ENCODE measurements at places on chromosomes 7 and 10.

- DNase-seq = no peak
These were observed 305.5 kb downstream of the ACTR3B start for GRCh38 chr7:153065051-153065450.

DNA sequence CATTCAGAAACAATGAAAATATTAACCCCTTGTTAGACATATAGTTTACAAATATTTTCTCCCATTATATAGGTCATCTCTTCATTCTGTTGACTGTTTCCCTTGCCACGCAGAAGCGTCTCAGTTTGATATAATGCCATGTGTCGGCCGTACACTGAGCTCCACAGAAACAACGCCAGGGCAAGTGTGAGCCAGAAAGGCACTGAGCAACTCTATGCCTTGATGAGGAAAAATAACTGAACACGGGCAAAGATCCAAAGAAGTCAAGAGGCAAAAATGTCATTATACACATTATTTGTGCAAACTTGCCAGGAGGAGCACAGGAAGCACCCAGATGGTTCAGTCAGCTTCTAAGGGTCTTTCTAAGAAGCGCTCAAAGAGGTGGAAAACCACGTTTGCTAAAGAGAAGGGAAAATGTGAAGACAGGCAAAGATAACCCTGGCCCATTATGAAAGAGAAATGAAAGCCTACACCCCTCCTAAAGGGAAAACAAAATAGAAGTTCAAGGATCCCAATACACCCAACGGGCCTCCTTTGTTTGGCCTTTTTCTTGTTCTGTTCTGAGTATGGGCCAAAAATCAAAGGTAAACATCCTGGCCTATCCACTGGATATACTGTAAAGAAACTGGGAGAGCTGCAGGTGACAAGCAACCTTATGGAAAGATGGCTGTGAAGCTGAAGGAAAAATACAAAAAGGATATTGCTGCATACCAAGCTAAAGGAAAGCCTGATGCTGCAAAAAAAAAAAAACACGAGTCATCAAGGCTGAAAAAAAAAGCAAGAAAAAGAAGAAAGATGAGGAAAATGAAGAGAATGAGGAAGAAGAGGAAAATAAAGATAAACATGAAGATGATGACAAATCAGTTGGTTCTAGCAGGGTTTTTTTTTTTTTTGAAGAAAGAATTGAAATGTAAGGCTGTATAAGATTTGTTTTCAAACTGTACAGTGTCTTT, 15.5 kb downstream of the ARHGAP12 start:
- no peak for DNase-seq

- DNase-seq = no peak
These were observed 58.9 kb downstream of the HIBADH start for GRCh38 chr7:27603813-27604212.

- DNase-seq = no peak
These were observed 192.8 kb downstream of the DNAJC1 start for GRCh38 chr10:21810582-21811244.

DNA sequence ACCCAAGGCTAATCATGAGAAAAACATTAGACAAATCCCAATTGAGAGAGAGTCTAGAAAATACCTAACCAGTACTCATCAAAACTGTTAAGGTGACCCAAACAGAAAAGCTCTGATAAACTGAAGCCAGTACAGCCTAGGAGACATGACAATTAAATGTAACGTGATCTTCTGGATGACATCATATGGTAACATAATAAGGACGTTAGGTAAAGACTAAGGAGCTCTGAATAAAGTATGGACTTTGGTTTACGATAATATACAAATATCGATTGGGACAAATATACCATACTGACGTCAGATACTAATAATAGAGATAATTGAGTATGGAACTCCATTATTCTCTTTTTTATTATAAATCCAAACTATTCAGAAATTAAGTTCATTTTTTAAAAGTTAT, 561.1 kb upstream of the STEAP1 start:
- DNase-seq = no peak

GRCh38 chr10:59870152-59870551, 36.2 kb downstream of the CCDC6 start:
- no peak for DNase-seq

DNA sequence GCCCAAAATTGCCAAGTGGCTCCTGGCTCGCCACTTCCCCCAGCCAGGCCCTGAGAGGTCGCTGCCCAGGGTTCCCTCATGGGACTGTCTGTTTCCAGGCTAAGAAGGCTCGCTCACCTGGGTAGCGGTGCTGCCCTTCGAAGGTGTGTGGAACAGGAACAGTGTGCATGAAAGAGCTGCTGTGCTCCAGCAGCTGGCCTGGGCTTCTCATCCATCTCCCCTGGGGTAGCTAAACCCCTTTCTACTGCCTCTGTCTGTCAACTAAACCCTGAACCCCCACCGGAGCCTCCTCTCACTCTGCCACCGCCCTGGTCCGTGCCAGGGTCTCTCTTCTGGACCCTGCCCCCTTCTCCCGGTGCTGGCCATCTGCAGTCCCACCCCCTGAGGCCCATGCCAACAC, 152.9 kb downstream of the EBF3 start:
- no peak for DNase-seq

DNA sequence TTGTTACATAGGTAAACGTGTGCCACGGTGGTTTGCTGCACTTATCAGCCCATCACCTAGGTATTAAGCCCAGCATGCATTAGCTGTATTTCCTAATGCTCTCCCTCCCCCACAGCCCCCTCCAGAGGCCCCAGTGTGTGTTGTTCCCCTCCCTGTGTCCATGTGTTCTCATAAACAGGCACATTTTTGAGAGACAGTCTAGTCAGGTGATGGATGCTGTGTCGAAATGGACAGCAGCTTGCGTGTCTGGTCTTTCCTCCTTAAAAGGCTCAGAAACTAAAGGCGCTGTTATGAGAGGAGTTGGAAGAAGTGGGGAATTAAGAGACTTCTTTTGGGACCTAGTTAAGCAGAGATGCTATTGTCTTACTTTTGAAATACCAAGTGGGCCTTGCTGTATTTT, 296.0 kb downstream of the BBS9 start:
- DNase-seq = no peak

DNA sequence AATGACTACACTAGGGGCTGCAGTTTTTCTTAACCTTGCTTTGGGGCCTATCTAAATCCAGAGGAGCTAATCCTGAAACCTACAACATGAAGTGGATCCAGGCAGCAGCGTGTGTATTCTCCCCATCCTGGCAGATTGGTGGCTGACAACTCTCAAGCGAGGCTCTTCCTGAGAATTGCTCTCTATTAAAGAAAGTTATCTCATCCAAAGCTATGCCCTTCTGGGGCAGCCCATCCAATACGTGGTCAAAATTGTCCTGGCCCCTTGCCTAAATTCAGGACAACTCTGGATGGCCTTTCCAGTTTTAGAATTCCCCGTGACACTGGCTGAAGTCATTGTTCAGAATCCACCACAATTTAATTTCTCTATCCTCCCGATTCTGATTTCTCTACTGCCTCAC, 66.1 kb downstream of the IQUB start:
- no peak for DNase-seq

GRCh38 chr10:129792141-129792540, 171.9 kb downstream of the EBF3 start:
- no peak for DNase-seq

GRCh38 chr10:31136930-31137885, 105.5 kb upstream of the ZNF438 start:
- DNase-seq = no peak

DNA sequence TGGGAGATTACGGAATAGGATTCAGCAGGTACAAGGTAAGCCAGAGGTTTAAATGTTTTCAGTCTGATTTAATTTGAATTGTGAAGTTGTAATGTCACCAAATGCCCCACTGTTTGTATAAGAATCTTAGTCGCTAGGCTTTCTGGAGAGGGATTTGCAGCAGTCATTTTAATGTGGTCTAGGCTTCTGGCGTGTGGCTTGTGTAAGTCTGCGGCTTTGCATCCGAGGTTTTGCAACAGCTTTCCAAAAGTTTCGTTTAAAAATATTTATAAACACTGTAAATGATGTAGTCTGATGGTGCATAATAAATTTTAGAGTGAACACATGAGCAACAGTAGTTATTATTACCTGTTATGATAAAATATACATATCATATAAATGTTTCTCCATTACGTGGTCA, 26.1 kb upstream of the BHLHA15 start:
- no peak for DNase-seq

DNA sequence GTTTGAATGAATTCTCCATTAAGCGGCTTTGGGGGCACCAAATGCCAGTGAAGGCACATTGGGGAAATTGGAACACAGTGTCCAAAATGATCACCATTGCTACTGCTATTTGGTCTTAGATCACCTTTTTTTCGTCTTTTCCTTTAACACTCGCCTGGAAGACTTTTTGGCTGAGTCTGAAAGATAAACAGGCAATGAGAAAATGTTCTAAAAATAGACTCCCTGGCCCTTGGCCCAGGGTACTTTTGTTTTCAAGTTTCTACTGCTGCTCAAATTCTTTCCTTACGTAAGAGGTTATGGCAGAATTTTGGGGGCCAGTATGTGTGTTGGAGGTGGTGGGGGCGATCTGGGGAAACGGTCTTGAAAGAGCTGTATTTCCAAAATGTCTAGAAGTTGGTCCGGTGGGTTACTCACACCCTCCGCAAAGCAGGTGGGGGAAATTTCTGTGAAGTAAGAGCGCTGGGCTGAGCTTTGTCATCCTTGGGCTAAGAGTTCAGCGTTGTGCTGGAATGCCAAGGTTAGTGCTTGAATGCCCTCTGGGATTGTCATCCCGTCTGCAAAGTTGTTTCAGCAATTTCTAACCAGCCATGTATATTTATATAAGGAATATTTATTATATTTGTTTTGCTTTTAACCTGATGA, 1.3 kb upstream of the ITPRIP start:
- DNase-seq = no peak

DNA sequence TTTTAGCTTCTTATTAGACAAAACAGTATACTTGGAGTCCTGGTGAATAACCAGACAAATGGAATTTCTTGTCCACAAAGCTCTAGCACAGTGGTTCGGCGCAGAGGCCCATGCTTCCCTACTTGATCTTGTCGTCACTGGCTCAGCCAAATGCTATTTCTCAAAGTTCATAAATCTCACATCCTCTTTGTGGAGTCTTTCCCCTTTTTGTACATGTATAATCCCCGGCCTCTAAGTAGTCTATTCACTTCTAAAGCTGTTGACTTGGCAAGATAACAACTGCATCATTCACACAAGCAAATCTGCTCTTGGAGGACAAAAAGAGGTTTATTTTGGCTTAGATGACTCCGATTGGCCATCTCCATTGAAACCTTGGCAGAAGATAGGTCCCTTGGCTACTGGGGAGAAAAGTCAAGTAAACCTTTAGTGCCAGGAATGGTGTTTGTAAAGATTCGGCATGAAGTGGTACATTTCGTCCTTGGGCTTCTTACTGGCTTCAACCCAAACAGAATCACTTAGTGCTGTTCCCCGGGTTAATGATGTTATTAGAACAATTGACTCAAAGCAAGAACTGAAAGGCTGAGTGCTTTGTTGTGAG, 5.1 kb upstream of the AKR1E2 start:
- DNase-seq = no peak

DNA sequence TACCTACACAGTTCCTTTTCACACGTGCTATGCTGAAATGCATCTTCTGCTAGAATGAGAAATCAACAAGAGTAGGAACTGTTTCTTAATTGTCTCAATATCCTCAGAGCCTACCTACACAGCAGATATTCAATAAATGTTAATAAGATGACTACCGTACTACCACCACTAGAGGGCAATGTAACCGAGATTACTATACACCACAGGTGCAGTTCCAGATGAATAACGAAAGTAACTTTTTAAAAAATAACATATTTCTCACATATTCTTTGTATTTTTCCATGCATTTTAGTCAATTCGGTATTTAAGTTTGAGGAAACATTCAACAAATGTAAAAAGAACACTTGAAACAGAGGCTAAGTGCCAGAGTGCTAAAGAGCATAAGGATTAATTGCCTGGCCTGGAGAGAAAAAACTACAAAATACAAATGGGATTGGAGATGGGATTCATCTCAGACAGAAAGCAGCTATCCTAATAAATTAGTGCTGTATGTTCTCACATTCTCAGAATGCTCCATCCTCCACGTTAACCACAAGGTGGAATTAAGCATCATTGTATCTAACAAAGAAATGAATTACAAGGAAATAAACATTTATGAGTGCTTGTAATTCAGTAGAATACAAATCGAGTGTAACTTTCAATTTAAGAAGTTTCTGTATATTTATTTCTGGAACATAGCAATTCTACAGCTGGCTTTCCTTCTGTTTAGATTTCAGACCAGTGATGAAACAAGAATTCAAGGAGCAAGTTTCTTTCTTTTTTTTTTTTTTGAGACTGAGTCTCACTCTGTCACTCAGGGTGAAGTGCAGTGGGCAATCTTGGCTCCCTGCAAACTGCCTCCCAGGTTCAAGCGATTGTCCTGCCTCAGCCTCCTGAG, 20.3 kb upstream of the HECTD2 start:
- no peak for DNase-seq

- DNase-seq = no peak
These were observed 8.1 kb upstream of the PDSS1 start for GRCh38 chr10:26689399-26689798.

GRCh38 chr10:90746829-90747228, 111.0 kb downstream of the HTR7 start:
- no peak for DNase-seq

- no peak for DNase-seq
These were observed 96.2 kb upstream of the SVIL start for GRCh38 chr10:29730969-29731368.

GRCh38 chr7:23346316-23346715, 47.2 kb downstream of the MALSU1 start:
- no peak for DNase-seq

DNA sequence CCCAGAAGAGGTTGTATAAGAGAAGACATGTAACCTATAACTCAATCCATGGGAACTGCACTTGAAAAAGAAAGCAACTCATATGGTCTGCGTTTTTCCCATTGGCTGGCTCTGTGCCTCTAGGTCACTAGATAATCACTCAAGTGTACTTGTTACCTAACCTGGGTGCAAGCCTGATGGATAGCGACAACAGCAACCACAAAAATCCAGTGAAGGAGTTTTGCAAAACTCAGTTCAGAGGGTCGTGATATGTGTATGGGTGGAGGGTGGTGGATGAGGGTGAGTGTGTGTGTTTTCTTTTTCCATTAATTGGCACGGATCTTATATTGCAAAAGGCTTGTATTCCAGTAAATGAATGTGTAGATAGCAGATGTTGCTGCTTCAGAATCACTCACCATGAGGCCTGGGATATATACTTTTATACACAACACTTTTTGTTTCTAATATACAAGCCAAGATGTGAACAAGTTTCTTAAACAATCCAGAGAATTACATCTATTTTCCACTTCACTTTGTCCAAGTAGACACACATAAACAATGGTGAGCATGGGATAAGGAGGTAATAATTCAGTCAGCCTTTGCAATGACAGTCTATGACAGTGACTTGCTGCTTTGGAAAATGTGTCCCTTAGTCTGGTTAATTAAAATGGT, 286.9 kb upstream of the DKK1 start:
- DNase-seq = no peak

GRCh38 chr10:80468002-80468401, 13.9 kb downstream of the TSPAN14 start:
- DNase-seq = peak; percentile 59

- DNase-seq = no peak
These were observed 4.4 kb downstream of the ENO4 start for GRCh38 chr10:116853701-116854100.

GRCh38 chr7:16404636-16405035, 16.7 kb downstream of the CRPPA start:
- DNase-seq = no peak

- DNase-seq = no peak
These were observed 4.0 kb upstream of the ARMS2 start for GRCh38 chr10:122450353-122450990.
